Stimulated activated CD8-positive, alpha-beta memory T cell treated with anti-CD3 and anti-CD28 coated beads, Interleukin-7, amount 100 ng/mL, for 1 hour (primary cell): ENCODE measurements at places on chromosomes 13 and 19.

DNA sequence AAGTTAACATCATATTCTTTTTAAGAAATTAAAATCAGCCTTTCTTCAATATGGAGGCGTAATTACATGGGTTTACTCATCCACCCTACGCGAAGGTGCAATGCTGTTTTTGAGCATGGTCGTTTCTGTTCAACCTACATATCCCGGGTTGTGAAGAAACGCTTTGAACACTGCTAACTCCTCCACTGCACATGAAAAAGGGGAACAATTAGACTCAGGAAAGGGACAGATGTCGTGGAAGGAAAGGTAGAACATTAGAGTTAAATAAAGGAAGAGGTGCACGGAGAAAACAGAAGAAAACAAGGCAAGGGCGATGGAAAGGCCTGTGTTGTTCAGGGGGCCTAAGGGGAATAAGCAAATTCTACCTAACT is 4.1 kb downstream of the ZIC5 start:
- no peak for DNase-seq

GRCh38 chr19:11165486-11166030 is 10.0 kb upstream of the SPC24 start:
- DNase-seq: no peak

- DNase-seq: no peak
These were observed 36.5 kb downstream of the B3GLCT start for GRCh38 chr13:31236211-31236786.

DNA sequence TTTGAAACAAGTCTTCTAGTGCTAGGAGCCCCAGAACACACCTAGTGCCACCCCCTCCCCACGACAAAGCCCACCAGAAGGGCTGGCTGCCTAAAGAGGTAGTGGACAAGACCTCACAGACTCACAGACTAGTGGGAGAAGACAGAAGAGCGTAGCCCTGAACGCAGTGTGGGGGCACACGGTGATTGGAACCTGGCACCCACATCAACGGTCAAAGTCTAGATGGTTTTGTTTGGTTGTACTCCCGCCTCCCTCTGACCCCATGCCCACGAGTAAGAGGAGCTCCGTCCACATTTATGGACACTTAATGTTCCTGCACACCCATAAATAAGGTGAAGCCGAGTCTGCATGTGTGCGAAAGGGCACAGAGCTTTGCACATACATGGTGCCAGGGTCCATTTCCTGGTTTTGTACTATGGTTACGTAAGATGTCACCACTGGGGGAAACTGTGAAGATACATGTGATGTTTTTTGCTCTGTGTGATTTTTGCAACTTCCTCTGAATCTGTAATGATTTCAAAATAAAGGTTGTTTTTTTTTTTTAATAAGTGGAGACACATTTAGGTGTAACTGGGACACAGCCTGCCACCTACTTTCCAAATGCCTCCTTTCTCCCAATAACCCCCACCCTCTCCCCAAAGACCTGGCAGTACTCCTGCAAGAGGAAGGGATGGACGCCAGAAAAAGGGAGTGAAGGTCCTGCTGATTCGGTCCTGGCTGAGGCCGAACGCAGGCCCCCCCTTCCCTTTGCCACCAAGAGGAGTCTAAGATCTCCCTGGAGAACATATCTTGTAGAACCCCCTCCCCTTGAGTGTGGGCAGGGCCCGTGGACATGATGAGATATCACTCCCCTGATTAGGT is 72.8 kb downstream of the GNG7 start:
- no peak for DNase-seq

DNA sequence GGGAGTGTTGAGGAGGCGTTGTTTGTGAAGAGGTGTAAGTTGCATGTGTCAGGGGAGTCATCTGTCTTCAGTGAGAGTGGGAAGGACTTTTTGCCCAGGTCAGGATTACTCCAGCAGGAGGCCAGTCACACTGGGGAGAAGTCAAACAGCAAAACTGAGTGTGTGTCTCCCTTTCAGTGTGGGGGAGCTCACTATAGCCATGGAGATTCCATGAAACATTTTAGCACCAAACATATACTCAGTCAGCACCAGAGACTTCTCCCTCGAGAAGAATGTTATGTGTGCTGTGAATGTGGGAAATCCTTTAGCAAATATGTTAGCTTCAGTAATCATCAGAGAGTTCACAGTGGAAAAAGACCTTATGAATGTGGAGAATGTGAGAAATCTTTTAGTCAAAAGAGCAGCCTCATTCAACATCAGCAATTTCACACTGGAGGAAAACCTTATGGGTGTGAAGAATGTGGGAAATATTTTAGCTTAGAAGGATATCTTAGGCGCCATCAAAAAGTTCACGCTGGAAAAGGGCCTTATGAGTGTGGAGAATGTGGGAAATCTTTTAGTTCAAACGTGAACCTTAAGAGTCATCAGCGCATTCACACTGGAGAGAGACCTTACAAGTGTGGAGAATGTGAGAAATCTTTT is 8.4 kb upstream of the ZNF587 start:
- no peak for DNase-seq

- no peak for DNase-seq
These were observed 47.5 kb downstream of the ZNF536 start for GRCh38 chr19:30419568-30420180.

DNA sequence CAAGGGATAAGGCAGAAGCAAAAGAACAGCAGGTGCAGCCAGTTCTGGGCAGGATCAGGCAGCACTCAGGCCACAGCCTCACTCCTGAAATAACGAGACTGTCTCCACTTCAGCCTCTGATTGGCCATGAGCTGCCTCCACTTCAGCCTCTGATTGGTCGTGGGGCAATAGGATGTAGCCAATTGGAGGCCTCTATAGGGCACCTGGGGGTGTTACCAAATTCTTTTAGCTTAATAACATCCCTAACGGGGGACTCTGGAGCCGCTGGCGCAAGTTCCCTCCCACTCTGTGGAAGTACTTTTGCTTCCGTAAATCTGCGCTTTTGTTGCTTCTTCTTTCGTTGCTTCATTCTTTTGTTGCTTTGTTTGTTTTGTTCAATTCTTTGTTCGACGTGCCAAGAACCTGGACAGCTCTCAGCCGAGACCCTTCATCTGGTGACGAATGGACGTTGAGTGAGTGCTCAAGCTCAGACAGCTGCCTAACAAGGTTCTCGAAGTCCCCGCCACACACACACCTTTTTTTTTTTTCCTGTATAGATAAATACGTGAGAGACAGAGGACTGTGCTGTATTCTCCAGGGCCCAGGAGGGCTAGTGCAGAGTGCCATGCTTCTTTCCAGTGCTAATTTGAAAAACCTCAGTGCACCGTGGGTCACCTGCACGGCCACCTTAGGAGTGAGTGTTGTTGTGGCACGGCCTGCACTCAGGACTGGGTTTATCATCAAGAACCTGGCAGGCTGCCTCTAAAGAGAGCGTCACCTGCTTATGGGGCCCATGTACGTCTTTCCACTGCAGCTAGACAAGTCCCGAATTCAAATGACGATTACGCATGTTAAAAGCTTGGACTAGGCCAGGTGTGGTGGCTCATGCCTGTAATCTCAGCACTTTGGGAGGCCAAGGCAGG is 32.0 kb upstream of the TUBGCP3 start:
- DNase-seq: no peak

DNA sequence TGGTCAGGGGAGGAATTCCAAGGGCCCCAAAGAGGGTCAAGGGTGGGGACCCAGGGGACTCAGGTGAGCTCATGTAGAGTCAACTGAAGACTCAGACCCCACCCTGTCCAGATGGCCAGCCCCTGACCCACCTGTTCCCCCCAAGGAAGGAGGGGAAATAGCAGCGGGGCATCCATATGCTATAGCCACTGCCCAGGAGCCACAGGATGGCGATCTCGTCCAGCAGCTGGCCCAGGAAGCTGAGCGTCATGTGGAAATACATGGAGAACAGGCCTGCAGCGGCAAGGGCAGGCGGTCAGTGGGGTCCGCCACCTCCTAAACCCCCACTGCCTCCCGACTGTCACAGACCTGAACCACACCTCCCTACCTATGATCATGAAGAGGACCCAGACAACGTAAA is 21.4 kb downstream of the ACER1 start:
- no peak for DNase-seq

GRCh38 chr13:80560609-80561008 is 219.7 kb upstream of the SPRY2 start:
- no peak for DNase-seq
